ENCODE measurements at places on chromosomes 16 and 17. TPM values are rescaled to one million over a fixed set of nuclear protein-coding genes. Genes with fewer than 3 reads are reported as not detected.
A peak's percentile ranks its signal among the peaks of the same experiment; 100 is the strongest.

DNA sequence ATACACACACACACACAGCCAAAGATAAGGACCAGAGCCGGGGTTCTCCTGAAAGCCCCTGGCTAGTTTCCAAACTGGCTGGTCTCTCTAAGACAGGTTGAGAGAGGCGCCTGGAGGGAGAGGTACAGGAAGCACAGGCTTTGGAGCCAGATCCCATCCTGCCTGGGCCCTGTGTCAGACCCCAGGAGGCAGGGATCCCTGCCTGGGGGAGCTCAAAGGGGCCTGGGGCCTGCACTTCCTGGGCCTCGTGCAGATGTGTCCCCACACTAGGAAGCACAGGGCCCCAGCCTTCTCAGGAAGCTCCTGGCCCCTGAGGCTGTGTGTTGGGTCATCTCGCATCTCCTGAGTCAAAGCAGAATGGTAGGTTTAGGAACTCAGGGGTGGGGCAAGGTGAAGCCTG, 16.0 kb downstream of the SLC5A10 start:
- no peak overlapping the region for H3K27ac ChIP-seq
- H3K4me1 ChIP-seq: peaks cover 7% of the 10 kb centered on the region
- H3K36me3 ChIP-seq: no peaks in the 10 kb centered on the region
- DNase-seq: no peak
- H3K27me3 ChIP-seq: no peaks in the 10 kb centered on the region

GRCh38 chr17:38883592-38884526, 14.0 kb downstream of the LASP1 start:
- H3K4me3 ChIP-seq: peak overlapping the region; percentile 71
- H3K27me3 ChIP-seq: no peaks in the 10 kb centered on the region
- H3K27ac ChIP-seq: peak overlapping the region; percentile 96
- DNase-seq: no peak

DNA sequence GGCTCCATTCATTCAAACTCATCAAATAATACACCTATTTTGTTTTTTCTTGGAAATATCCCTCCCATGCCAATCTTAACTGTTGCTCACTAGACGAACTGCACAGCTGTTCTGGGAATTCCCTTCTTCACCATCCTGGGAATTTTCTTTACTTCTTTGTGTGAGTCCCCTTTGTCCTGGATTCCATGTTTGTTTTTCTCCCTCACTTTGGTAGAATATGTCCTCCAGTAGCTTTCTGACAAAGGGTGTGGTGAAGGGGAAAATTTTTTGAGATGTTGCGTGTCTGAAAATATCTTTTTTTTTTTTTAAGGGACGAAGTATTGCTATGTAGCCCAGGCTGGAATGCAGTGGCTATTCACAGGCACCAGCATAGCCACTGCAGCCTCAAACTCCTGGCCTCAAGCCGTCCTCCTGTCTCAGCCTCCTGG, 17.2 kb upstream of the UTP6 start:
- H3K4me3 ChIP-seq: no peak overlapping the region
- DNase-seq: no peak
- peaks cover 35% of the 10 kb centered on the region for H3K27me3 ChIP-seq
- no peak overlapping the region for H3K27ac ChIP-seq
- H3K4me1 ChIP-seq: peaks cover 21% of the 10 kb centered on the region

DNA sequence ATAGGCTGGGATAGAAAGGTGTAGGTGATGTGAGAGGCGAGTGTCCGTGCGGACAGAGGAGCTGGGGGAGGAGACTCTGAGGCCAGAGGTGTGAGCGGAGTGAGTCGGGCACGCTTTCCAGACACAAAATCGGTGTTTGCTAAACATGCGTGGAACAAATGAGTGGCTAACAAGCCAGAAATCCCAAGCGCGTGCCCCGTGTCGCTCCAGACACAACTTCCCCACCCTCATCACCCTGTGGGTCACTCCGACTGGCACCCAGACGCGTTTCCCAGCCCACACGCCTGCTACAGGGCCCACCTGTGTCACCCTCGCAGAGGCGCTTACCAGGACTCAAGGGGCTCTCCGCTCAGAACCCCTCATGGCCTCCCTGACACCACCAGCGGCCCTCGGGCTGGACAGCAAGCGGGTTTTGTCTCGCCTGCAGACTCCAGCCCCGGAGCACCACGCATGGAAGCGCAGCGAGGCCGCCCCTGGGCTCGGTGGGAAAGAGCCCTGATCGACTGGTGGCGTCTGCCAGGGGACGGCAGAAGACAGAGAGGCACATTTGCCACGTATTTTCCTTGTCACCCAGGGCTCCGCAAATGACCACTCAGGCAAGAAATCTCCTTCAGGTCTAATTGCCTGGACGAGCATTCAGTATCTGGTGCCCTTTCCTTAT, 6.0 kb upstream of the RPH3AL start:
- no peaks in the 10 kb centered on the region for H3K36me3 ChIP-seq
- H3K27ac ChIP-seq: no peak overlapping the region
- no peak for DNase-seq
- H3K27me3 ChIP-seq: no peaks in the 10 kb centered on the region

DNA sequence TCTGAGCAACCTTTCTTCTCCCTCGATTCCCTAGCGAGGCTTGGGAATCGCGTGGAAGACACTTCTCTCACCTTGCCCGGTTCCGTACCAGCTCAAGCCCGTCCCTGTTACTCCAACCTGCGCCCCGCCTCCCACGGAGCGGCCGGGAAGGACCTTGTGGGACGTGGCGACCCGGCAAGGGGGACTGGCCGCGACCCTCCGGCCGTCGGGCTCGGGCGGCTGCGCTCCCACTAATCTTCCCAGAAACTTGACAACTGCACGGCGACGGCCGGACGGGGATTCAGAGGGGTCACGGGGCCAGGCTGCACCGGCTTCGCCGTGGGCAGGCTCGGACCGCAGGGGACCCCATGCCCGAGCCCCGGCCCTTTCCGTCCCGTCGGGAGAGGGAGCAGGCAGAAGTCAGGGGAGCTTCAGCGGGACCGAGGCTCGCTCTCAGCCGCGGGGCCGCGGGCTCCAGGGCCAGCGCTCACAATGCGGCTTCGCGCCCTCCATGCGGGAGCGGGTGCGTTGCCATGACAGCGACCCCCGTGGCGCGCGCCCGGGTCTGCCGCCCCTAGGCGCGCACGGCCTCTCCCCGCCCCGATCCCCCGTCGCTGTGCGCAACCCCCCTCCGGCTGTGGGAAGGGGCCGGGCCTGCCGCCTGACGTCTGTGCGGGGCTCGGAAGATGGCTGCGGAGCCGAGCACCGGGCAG, at the start of gene SGSM2:
Gene SGSM2, plus strand, starts transcription at position 650 of the 692 bp plus-strand sequence. CDS start 188 bp downstream, outside the sequence.
- H3K4me1 ChIP-seq: peaks cover 15% of the 10 kb centered on the region
- peak; percentile 79 for DNase-seq
- peaks cover 5% of the 10 kb centered on the region for H3K36me3 ChIP-seq
- H3K27ac ChIP-seq: peak within 1 kb of the TSS; percentile 99
- no peaks in the 10 kb centered on the region for H3K27me3 ChIP-seq

DNA sequence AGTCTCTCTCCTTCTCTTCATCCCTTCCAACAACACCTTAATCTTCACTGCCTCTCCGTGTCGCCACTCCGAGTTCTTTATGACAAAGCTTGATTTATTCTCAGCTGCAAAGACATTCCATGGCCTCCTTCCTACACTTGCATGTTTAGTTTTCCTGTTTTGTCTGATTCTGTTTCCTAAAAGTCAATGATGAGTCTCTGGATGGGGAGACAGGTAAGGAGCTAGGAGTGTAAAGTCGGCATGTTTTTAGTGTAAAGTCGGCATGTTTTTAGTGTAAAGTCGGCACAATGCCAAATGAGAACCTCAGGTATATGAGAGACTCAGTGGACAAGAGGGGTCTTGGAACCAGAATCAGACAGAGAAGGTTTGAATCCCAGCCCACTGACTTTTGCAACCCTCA, 362.3 kb upstream of the EEF2KMT start:
- H3K36me3 ChIP-seq: no peaks in the 10 kb centered on the region
- H3K27me3 ChIP-seq: no peaks in the 10 kb centered on the region
- H3K4me1 ChIP-seq: no peaks in the 10 kb centered on the region
- no peak overlapping the region for H3K4me3 ChIP-seq
- no peak for DNase-seq

- no peaks in the 10 kb centered on the region for H3K36me3 ChIP-seq
- H3K4me1 ChIP-seq: peaks cover 4% of the 10 kb centered on the region
- H3K27ac ChIP-seq: no peak overlapping the region
- H3K4me3 ChIP-seq: no peak overlapping the region
These were observed 2.2 kb upstream of the SMTNL2 start for GRCh38 chr17:4582101-4582501.

- no peaks in the 10 kb centered on the region for H3K36me3 ChIP-seq
- H3K4me1 ChIP-seq: peaks cover 31% of the 10 kb centered on the region
These were observed 1.5 kb upstream of the RAI1 start for GRCh38 chr17:17679748-17680147.

DNA sequence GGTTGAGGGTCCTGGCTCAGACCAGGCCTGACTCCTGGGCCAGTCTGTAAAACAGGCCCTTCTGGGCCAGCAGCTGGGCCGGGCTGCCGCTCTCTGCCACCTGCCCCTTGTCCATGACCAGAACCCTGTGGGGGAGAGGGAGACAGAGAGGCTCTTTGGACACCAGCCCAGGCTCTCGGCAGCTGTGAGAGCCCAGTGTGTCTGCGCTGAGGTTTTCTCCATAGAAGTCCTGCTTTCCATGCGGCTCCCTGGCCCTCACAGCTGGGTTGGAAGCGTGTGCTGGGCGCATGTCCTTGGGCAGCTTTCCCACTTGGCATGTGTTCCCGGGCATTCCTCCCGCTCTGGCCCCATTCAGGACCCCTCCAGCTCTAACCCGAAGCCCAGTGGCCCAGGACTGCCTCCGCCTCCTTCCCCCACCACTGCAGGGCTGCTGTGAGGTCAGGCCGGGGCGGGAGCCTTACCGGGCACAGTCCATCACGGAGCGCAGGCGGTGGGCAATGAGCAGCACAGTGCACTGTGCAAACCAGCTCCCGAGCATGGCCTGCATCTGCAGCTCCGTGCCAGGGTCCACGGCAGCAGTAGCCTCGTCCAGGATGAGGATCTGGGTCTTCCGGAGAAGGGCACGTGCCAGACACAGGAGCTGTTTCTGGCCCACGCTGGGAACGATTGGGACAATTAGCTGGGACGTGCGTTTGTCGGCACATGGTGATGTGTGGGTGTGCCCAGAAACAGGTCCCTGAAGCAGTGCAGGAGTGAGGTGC, 73.0 kb downstream of the ABCC6 start:
- H3K4me3 ChIP-seq: no peak overlapping the region
- H3K27me3 ChIP-seq: no peaks in the 10 kb centered on the region
- H3K36me3 ChIP-seq: no peaks in the 10 kb centered on the region
- H3K27ac ChIP-seq: no peak overlapping the region
- no peaks in the 10 kb centered on the region for H3K4me1 ChIP-seq

DNA sequence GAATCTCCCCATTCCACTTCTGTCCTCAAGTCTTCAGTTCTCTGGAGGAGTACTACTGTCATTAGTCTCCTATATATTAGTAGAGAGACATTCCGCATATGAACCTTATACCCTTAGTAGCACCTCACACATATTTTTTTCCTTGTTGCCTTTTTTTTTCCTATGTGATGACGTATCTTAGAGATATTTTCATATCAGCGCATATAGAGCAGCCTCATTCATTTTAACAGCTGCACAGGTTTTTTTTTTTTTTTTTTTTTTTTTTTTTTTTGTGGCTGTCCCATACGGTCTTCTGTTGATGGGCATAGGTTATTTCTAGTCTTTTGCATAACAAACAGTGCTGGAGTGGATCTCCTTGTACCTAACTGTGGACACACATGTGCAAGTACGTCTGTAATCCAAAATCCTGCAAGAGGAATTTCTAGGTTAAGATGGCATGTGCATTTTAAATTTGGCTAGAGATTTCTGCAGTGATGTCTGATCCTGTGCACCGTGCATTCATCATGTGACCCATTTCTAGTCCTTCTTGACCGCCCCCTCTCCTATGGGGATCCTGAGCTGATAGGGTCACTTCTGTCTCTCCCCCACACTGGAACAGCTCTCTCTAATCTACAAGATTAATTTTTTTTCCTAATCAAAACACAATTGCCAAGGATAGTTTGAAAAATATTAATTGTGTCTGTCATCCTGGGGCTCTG, 64.8 kb downstream of the PRKCB start:
- DNase-seq: no peak
- peaks cover 23% of the 10 kb centered on the region for H3K36me3 ChIP-seq
- H3K27ac ChIP-seq: no peak overlapping the region
- peaks cover 48% of the 10 kb centered on the region for H3K4me1 ChIP-seq

- H3K27ac ChIP-seq: no peak overlapping the region
- H3K36me3 ChIP-seq: no peaks in the 10 kb centered on the region
- DNase-seq: no peak
- peaks cover 60% of the 10 kb centered on the region for H3K27me3 ChIP-seq
- no peak overlapping the region for H3K4me3 ChIP-seq
These were observed 5.3 kb upstream of the HS3ST6 start for GRCh38 chr16:1923299-1924034.

GRCh38 chr16:9176547-9177418, 85.3 kb downstream of the HAPSTR1 start:
- no peaks in the 10 kb centered on the region for H3K4me1 ChIP-seq
- H3K36me3 ChIP-seq: no peaks in the 10 kb centered on the region
- no peak overlapping the region for H3K27ac ChIP-seq
- no peak overlapping the region for H3K4me3 ChIP-seq

- peaks cover 87% of the 10 kb centered on the region for H3K27me3 ChIP-seq
- H3K4me3 ChIP-seq: peak overlapping the region; percentile 34
- H3K27ac ChIP-seq: no peak overlapping the region
- no peaks in the 10 kb centered on the region for H3K36me3 ChIP-seq
- peak; percentile 48 for DNase-seq
- peaks cover 15% of the 10 kb centered on the region for H3K4me1 ChIP-seq
These were observed 1.0 kb downstream of the SRCIN1 start for GRCh38 chr17:38604479-38605403.

- no peak overlapping the region for H3K27ac ChIP-seq
- H3K4me1 ChIP-seq: peaks cover 12% of the 10 kb centered on the region
- H3K4me3 ChIP-seq: no peak overlapping the region
- DNase-seq: no peak
These were observed 91.2 kb downstream of the MAP2K6 start for GRCh38 chr17:69505740-69506139.

- peaks cover 19% of the 10 kb centered on the region for H3K4me1 ChIP-seq
- H3K36me3 ChIP-seq: no peaks in the 10 kb centered on the region
- H3K27me3 ChIP-seq: no peaks in the 10 kb centered on the region
- H3K27ac ChIP-seq: no peak overlapping the region
These were observed 5.1 kb downstream of the LYRM9 start for GRCh38 chr17:27888067-27888466.

Gene GUCY2D
- not detected for total RNA-seq

Gene MT4
- total RNA-seq: not detected

Gene TLCD2
- total RNA-seq: 0.06 TPM

Gene NOS2
- total RNA-seq: 0.10 TPM

Gene TMEM238L
- total RNA-seq: not detected

Gene FKBP10
- 0.89 TPM for total RNA-seq

Gene KCNJ2
- total RNA-seq: not detected

Gene DHX40
- total RNA-seq: 23.3 TPM

Measured in activated naive CD8-positive, alpha-beta T cell treated with anti-CD3 and anti-CD28 coated beads for 36 hours (primary cell).